ENCODE measurements at places on chromosomes 3 and 15. TPM values are rescaled to one million over a fixed set of nuclear protein-coding genes. Genes with fewer than 3 reads are reported as not detected.

The PLIN1 gene
- 0.17 TPM for total RNA-seq

GRCh38 chr3:194736277-194736895 is 50.7 kb downstream of the FAM43A start:
- DNase-seq, result no peak

GRCh38 chr3:184586851-184587250 is 25.3 kb downstream of the EPHB3 start:
- DNase-seq, result no peak

GRCh38 chr15:70507772-70508371 is 255.5 kb downstream of the UACA start:
- DNase-seq, result peak; percentile 76

GRCh38 chr3:146554151-146554760 is 9.8 kb upstream of the PLSCR1 start:
- DNase-seq, result no peak

The ABHD10 gene
- total RNA-seq, result 54.6 TPM

DNA sequence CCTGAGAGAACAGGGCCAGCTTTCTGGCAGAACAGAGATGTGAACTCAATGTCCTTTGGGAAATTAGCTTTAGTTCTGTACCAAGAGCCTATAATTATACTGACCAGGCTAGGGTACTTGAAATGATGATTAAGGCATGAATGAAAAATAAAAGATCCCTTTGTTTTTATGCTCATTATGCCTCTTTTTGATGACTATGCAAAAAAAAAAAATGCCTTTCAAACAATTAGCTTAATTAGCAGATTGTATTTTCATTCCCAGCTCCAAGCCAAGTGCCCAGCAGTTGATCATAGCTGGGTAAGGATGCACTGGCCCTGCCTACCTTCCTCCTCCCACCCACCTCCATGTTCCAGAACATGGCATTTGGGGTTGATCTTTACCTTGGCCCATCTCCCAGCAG is 56.8 kb downstream of the LYZL4 start:
- no peak for DNase-seq

The DNASE1L3 gene
- total RNA-seq, result not detected

The IL17RE gene
- 0.24 TPM for total RNA-seq

DNA sequence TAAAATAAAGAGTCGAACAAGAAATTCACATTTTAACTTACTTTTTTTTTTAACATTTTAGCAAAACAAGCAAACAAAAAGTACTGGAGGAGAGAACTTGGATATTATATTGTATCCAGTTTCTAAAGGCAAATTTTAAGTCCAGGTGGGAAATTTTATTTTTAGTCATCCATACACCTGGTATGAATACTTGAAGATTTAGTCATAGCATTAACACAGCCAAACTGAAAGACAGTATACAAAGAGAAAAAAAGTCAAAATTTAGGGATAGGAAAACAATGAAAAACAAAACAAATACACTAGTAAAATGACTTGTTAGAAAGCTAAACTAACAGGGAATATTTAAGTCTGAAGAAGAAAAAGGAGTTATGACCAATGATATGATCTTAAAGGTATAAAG is 69.1 kb downstream of the PROS1 start:
- no peak for DNase-seq

- peak; percentile 89 for DNase-seq
Measured at GRCh38 chr15:64905119-64905831, 6.4 kb upstream of the ANKDD1A start.

DNA sequence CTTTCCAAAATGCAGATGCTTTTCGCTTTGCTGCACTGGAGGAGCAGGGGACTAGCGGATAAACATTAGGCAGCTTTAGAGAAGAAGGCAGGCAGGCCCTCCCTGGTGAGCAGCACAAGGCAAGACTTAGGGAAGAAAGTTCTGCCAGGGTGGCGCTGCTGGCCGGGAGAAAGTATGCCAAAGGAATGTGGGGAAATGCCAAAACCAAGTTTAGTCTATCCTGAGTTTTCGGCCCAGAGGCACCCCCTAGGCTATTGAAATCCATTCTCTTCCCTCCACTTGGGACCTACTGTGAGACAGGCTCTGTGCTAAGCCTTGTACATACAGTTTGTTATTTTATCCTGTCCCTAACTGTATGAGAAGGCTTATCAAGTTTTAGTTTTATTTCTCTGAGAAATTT is 9.2 kb downstream of the SHC4 start:
- no peak for DNase-seq

The ZMYND10 gene
- total RNA-seq, result 0.57 TPM
